ENCODE measurements at places on chromosomes 13 and 19.
A peak's percentile ranks its signal among the peaks of the same experiment; 100 is the strongest.

DNA sequence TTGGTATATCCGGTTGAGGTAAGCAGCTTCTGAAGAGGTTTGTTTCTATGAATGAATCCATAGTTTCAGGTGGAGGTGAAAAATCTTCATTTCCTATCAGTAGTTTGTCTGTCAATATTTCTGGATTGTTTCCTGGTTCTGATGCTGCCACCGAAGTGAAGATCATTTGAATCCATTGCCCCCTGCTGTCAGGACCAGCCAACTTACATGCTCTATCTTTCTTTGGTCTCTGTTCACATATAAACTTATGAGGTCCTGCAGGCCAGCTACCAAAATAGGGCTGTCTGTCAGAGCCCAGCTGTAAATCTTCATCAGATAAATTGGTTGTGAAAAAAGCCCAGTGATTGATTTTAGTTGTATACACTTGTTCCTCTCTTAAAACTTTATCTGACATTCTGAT is 15.2 kb upstream of the N4BP2L1 start:
- no peak for DNase-seq

GRCh38 chr13:105282406-105283285 is 1252.8 kb downstream of the EFNB2 start:
- no peak for DNase-seq

DNA sequence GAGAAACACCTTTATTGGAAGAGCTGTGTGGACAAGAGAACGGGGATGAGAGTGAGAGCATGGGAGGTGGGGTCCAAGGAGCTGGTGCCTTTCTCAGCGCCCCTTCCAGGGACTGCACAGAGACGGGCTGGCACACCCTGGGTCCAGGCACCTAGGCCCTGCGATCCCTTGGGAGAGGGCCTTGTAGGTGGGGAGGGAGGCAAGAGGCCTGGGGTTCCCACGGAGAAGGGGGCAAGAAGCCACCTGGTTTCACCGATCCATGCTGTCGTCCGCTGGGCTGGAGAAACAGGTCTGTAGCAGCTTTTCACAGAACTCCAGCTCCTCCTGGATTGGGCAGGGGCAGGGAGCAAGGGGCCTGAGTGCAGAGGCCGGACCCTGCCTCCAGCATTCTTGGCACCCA is 3.5 kb upstream of the PPP6R1 start:
- no peak for DNase-seq

DNA sequence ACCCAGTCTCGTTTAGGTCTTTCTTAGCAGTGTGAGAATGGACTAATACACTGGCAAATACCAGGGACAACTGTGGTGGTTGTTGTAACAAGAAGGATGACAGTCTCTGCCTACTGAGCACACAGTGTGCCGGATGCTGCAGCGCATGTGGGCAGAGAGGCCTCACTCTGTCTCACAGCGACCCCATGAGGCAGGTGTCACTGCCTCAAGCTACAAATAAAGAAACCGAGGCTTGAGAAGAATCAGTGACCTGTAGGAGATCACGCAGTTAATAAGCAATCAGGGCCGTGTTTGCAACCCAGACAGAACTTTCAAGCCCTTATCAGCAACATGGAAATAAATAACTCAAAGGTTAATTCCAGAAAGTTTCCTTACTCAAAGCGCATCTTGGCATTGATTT is 40.5 kb upstream of the GAS6 start:
- DNase-seq, result no peak

GRCh38 chr13:109684824-109685202 is 101.6 kb downstream of the IRS2 start:
- DNase-seq, result no peak

DNA sequence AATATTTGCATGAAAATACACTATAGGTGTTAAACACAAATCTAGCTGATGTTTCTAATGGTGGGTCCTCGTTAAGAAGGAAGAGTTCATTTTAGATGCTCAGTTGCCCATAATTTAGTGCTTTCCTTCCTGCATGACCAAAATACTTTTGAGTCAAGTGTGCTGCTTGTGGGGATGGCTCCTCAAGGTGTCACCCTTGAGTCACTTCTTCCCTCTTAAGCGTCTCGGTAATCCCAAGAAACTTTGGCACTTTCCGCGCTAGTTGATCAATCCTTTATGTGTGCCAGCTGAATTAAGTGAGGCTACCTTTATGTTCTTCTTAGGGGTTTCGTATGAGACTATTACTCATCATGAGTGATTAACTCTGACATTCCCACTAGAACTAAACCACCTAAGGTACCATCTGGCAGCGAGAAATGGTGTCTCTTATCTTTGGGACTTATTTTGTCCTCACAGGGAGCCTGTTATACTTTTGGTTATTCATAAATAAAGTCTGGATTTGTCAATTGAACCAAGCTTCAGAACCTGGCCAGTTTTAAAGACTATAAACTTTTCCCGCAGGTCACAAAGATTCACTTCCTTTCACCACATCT is 106.8 kb downstream of the NHLRC3 start:
- DNase-seq, result peak; percentile 35

- DNase-seq, result no peak
Measured at GRCh38 chr13:42549552-42549936, 24.4 kb upstream of the TNFSF11 start.

GRCh38 chr13:102651392-102651791 is 43.5 kb downstream of the METTL21C start:
- no peak for DNase-seq

- no peak for DNase-seq
Measured at GRCh38 chr19:35167251-35168119, 12.9 kb downstream of the FXYD5 start.

DNA sequence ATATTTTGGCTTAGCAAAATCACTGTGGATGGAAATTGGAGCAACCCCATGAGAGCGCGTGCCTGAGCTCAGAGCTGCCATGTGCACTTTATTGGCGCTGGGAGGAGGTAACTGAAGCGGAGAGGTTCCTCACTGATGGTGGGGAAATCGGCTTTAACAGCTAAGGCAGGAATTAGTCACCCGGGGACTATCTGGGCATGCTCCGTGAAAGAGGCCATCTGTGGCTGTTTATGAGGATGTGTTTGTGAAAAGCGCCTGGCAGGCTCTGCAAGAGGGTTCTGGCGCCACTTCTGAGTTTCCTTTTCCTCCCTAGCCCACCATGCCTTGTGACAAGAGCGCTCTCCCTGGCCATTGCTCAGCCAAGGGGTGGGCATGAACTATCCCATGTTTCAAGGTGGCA is 815.6 kb downstream of the UQCRFS1 start:
- no peak for DNase-seq

DNA sequence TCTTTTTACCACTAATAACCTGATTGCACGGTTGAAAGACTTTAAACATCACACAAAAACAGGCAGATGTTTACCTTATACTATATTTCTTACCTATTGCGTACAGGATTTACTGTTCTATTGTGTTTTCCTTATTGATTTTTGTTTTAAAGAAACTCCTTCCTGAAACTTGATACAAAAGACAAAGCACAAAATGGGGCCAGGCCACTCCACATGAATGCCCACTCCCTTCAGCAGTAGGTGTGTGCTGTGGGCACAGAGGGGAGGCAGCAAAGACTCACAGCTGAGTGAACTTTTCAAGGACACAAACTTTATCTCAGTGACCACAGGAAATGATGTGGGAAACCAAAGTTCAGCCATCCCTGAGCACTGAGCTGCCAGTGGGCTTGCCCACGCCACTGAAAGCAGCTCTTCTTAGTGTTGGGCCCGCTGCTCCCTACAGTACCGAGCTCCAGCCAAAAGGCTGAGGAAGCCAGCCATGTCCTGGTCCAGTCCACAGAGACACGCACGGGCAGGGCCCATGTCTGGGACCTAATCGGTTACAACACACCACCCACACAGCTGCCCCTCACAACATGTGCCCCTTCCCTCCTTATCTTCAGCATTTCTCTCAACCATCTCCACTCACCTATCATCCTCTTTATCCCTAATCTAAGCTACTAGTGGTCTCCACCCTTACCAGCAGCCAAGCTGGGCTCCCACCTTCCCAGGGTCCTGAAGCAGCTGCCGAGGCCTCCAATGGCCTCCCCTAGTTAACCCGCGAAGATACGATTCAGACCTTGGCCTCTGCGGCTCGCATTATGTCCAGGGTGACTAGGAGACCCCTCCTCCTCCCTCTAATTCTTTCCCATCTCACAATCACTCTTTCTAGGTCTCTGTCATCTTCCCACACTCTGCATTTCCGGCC is 39.5 kb downstream of the ATP7B start:
- DNase-seq, result no peak

GRCh38 chr13:48720621-48721020 is 66.9 kb downstream of the CYSLTR2 start:
- no peak for DNase-seq

GRCh38 chr19:44856421-44857083 is 10.5 kb downstream of the NECTIN2 start:
- DNase-seq, result no peak

DNA sequence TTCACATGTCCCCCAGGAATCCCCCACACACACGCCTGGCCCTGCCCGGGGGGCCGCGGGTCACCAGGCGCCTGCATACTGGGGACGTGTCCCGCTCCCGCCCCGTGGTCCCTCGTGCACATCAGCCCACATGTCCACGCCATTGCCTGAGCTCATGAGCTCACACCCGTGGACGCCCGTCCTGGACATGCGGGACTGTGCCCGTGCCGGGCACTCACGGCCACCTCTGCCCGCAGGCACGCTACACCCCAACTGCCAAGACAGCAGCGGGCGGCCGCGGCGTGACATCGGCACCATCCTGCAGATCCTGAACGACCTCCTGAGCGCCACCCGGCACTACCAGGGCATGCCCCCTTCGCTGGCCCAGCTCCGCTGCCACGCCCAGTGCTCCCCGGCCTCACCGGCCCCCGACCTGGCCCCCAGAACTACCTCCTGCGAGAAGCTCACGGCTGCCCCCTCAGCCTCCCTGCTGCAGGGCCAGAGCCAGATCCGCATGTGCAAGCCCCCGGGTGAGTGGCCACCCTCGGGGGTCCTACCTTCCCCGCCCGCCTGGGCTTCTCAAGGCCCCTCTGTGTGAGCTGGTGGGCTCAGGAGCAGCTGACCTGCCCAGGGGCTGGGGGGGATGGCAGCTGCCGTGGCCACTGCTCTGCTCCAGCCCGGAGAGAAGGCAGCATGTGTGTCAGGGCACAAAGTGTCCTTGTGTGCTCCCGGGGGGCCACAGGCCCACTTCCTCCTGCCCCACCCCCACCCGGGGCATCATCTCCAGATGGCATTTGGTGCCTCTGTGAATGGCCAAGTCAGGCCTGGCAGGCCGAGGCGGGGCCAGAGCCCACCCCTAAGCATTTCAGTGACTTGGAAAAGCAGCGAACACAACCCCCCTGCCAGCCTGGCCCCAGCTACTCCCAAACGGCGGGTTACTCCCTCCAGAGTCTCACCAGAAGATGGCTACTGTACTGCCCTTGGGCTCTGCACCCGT is 7.1 kb downstream of the MIDN start:
- no peak for DNase-seq

- no peak for DNase-seq
Measured at GRCh38 chr19:4744451-4745174, 21.0 kb upstream of the DPP9 start.

- DNase-seq, result no peak
Measured at GRCh38 chr19:50209131-50209530, 5.7 kb downstream of the MYH14 start.

DNA sequence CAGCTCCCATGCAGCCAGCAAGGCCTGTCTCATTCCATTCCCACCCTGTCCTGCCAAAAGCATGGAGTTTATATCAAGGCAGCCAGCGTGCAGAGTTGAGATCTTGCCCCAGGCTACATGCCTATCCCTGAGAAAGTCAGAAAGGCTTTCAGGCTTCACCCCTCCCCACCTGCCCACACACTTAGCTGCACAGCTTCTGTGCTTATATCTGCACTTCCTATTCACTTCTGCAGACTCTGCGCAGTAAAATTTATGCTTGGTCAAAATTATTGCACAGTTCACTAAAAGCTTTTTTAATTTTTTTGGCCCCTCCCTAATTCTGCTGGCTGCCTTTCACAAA is 12.5 kb upstream of the ZNF675 start:
- DNase-seq, result no peak

- DNase-seq, result peak; percentile 87
Measured at GRCh38 chr13:44231786-44232516, 141.7 kb upstream of the SERP2 start.

Data from keratinocyte (primary cell).